ENCODE measurements at places on chromosomes 7 and 10.

GRCh38 chr7:30630986-30631385 is 36.3 kb downstream of the GARS1 start:
- DNase-seq: no peak

- DNase-seq: no peak
These were observed 63.7 kb upstream of the AUTS2 start for GRCh38 chr7:69534461-69535041.

GRCh38 chr10:34430685-34431084 is 384.4 kb downstream of the PARD3 start:
- no peak for DNase-seq

DNA sequence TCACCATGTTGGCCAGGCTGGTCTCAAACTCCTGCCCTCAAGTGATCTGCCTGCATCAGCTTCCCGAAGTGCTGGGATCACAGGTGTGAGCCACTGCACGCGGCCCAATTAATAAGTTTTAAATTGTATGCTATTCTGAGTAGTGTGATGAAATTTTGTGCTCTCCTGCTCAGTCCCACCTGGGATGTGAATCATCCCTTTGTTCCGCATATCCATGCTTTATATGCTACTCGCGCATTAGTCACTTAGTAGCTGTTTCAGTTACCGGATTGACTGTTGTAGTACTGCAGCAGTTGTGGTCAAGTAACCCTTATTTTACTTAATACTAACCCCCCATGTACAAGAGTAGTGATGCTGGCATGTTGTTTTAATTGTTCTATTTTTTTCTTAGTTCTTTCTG is 47.3 kb upstream of the OIT3 start:
- DNase-seq: no peak

DNA sequence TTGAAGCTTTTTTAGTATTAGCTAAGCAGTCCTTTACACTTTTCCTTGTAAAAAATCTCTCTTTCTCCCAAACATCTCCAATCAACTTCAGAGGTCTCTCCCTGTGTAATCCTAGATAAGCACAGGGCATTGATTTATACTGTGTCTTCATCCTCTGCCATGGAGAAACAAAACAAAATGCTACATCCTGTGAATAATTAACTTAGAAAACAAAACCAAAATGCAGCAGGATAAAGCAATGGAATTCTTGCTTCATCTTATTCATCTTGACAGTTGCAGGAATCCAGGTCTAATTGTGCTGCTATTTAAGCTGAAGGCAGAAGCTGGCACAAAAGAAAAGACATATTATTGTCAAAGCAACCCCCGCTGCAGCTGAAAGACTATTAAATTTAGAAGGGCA is 641.5 kb upstream of the SORCS1 start:
- no peak for DNase-seq

DNA sequence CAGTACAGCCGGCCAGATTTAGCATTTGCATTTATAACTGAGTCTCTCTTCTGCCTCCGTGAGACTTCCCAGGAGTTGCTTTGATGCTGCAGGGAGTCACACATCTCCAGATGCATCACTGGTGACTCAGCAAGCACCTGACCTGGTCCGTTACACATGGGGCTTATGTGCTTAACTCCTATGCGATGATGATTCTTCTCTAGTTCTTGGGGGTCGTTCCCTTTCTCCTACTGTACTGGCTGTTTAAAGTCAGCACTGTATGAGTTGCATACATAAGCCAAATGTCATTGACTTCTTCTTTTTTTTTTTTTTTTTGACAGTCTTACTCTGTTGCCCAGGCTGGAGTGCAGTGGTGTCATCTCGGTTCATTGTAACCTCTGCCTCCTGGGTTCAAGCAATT is 13.0 kb upstream of the AKR1E2 start:
- DNase-seq: no peak

DNA sequence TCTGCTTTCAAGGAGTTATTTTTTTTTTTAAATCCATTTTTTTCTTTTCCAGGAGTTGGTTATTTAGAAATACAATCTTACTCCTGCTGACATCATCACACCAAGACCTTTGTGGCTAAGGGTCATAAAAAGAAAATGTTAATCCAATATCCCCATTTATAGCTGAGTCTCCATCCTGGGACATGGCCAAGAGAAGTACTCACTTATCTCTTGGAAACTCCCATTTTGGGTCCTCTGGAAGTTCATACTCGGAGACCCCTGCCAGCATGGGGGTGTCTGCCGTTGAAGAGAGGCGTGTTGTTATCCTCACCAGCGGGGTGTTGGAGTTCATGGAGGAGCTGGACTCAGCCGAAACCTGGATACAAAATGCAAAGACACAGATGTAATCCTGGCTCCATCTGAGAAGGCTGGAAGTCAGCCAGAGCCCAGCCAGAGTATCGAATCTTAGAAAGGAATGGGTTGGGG is 94.6 kb downstream of the FGFR2 start:
- DNase-seq: no peak

DNA sequence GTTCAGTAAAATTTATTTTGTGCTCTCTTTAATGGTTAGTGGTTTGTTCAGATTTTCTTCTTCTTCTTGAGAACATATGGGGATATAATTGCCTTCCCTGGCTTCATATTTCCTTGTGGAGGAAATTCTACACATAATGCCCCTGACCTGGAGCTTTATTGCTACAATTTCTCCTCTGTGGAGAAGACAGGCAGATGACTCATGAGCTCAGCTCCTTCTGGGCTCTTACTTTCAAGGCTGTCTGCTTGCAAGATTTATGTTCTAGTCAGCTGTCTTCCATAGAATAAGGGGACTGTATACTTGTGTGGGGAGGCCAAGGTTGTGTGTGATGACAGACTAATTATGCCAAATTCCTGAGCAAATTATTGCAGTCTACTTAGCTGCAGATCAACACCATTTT is 1.6 kb downstream of the LRRD1 start:
- DNase-seq: no peak

- DNase-seq: no peak
These were observed 46.2 kb upstream of the STMP1 start for GRCh38 chr7:135616136-135616535.

DNA sequence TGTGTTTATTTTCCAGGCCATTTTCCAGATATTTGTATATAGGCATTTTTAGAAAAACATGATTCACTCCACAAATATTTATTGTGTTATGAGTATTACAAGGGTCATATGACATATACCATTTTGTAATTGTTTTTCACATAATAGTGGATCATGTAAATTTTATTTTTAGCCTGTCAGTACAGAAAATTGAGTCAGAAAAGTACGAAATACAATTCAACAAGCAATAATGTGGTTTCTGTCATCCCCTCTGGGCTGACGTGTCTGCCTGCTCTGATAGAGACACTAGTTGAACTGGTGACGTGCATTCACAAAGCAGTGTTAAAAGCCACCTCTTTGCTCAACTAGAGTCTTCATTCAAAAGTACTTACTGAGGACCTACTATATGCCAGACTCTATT is 97.9 kb upstream of the STEAP1B start:
- DNase-seq: no peak

- no peak for DNase-seq
These were observed 397.8 kb downstream of the EXOC4 start for GRCh38 chr7:133650487-133651300.

DNA sequence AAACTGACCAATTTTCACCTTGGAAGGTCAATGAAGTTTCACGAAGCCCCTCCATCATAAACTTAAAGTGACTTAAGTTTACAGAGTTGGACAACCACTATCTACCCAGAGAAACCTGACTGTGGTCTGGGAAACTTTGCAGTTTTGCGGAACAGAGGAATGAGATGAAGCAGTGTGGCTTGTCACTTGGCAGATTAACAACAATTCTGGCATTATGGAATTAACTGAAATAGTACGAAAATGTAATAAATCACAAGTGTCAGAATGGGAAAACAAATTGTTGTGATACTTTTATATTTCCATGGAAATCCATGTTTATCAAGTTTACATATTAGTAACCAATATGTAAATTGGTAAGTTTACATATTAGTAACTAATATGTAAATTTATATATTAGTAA is 4.9 kb downstream of the KMT2C start:
- no peak for DNase-seq

DNA sequence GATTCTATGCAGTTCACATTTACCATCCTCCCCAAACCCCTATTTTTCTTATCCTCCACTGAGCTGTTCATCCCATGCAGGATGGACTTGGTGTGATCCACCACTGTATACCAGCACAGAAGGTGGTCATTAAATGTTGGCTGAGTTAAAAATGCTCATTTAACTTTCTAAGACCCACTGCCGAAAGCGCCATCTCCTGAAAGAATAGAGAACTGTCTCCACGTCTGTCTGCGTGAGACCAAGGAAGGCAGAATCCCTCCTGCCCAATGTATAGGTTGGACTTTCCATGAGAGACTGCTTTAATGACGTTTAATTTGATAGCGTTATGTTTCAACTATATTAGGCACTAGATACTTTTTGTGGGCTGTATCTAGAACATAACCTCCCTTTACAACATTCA is 124.3 kb downstream of the GPAM start:
- DNase-seq: no peak

- DNase-seq: no peak
These were observed 6.3 kb downstream of the PRF1 start for GRCh38 chr10:70596110-70596798.

GRCh38 chr10:29862923-29863614 is 196.3 kb downstream of the JCAD start:
- no peak for DNase-seq

GRCh38 chr7:155487509-155488482 is 29.9 kb downstream of the EN2 start:
- no peak for DNase-seq

DNA sequence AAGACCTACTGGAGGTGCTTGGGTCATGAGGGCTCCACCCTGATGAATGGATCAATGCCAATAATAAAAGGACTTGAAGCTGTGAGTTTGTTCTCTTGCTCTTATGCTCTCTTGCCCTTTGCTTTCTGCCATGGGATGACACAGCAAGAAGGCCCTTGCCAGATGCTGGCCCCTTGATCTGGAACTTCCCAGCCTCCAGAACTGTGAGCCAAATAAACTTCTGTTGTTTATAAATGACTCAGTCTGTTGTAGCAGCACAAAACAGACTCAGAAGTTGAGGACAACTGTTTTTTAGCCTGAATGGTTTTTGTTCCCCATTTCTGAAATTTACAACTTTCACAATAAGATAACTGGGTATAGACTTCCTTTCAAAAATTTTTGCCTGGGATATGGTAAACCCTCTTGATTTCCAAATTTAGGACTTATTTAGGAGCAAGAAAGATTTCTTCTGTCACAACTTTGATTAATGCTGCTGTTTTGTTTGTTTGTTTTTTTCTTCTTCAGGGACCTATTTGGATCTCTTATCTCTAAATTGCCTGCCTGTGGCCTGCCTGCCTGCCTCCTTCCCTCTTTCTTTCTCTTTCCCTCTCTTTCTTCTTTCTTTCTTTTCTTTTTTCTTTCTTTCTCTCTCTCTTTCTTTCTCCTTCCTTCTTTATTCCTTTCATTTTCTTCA is 12.1 kb downstream of the ENTPD1 start:
- DNase-seq: no peak

- DNase-seq: no peak
These were observed 85.0 kb downstream of the KMT2E start for GRCh38 chr7:105098863-105099515.

DNA sequence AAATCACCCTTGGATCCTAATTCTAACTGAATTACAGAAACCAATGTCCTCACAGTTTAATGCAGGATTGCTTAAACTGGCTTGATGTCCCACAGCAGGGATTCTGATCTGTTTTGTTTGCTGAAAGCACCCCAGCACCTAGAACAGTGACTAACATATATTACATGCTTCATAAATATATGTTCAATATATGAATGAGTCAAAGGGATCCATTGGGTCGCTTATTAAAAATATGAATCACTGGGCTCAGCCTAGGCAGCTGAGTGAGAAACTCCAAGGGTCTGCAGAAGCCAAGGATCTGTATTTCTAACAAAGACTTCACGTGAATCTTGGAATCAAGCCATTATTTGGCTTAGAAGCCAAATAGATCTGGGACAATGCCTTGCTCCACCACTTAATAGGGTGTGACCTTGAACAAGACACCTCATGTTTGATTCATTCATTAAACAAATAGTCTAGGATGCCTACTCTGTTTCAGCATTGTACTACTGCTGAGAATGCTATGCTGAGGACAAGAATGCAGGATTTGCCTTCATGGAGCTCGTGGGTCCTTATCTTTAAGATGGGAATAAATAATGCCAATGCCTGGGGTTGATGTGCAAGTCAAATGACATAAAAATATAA is 103.4 kb upstream of the DLX6 start:
- no peak for DNase-seq

DNA sequence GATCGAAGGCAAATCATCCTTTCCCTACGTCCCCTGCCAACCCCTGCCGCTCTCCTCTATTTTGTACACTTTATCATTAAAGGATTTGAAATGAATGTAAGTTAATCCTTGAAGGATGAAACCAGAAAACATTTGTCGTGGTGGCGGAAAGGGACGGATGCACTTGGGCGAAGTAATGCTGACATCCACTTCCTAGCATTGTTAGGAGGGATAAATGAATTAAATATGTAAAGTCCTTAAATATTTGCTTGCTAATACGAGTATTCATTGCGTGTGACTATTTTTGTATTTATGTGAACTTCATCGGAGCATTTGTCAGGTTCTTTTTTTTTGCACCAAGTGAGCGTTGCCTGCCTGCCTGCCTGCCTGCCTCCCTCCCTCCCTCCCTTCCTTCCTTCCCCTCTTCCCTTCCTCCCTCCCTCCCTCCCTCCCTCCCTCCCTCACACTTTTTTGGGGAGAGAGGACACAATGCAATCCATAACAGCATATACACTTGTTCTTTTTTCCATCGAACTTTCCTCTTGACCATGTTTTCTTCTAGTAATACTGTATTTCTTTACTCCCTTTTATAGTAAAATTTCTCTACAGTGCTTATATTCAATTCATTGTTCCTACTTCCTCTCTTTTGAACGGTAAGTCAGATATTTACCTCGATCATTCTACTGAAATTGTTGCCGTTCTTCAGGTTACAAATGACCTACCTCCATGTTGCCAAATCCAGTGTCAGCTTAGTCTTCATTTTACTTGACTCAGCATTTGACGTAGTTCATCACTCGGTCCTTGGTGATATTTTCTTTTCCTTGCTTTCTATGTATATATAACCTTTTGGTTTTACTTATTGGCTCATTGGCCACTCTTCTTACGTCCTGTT is 831 bp downstream of the CCDC7 start:
- no peak for DNase-seq

GRCh38 chr10:58885686-58886345 is 290.6 kb upstream of the PHYHIPL start:
- no peak for DNase-seq

DNA sequence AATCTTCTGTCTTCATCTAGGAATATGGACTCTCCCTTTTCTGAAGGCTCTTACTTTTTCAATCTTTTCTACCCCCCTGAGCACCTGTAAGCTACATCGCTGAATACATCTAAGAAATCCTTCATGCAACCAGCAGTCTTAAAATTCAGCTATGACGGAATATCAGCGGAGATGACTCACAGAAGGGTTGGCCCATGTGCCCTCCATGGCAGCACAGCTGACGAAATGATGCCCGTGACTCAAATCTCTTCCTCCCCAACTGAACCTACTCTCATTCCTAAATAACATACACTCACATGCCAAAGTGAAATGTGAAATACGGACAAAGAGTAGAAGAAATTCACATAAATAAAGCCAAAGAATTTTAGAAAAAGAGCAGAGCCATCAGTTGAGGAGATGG is 30.3 kb upstream of the NCAPG2 start:
- no peak for DNase-seq

All from cortex of kidney (tissue), 1 donor.